H9 (cell line): ENCODE measurements at places on chromosomes 16 and 17. TPM values are rescaled to one million over a fixed set of nuclear protein-coding genes. Genes with fewer than 3 reads are reported as not detected.

DNA sequence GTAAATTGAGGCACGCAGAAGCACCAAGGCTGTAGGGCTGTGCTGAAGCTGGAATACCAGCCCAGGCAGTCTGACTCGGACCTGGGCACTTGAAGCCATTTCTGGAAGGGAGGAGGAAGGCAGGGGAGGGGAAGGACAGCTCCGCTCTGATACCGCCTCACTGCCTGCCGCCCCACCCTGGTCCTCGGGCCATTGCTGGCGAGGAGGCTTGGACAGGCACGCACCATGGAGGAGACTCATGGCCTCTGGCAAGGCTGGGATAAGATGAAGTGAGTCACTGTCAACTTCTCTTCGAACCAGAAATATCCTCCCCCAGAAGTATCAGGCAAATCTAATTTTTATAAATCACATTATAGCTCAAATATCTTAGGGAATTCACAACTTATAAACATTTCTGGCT, 81.3 kb downstream of the SDK2 start:
- DNase-seq: no peak

DNA sequence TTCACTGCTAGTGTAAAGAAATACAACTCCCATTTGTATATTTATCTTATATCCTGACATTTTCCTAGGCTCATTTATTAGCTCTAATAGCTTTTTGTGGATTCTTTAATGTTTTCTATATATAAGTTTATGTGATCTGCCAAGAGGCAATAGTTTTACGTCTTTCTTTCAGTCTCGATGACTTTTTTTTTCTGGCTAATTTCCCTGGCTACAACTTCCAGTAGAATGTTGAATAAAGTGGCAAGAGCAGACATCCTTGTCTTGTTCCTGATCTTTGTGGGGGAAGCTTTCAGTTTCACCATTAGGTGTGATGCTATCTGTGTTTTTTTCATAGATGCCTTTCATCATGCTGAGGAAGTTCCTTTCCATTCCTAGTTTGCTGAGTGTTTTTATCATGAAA, 43.9 kb upstream of the ABCA3 start:
- DNase-seq: no peak

- DNase-seq: no peak
These were observed 141.7 kb upstream of the C17orf78 start for GRCh38 chr17:37234106-37234505.

Gene ACE
- total RNA-seq: 4.8 and 5.4 TPM in 2 replicates
